ENCODE measurements at places on chromosomes 13 and 19.

GRCh38 chr13:41500511-41500910, 43.2 kb downstream of the RGCC start:
- DNase-seq, result no peak

GRCh38 chr19:57382806-57383488, 6.7 kb upstream of the ZNF548 start:
- no peak for DNase-seq

DNA sequence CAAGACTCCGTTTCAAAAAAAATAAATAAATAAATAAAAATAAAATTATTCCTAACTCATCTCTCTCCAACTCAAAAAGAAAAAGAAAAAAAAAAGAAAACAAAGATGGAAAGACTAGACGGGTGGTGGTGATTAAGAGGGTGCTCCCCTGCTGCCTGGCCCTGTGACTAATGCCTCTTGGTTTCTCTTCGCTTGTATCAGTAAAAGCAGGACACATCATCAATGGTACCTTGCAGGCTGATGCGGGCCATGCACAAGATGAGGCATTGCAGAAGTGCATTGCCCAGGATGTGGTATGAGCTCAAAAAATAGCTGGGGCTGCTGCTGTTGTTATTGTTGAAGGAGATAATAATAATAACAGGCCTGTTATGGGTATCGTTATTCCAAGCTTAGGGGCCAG, 14.6 kb downstream of the ACER1 start:
- no peak for DNase-seq

GRCh38 chr13:59666504-59666903, 497.2 kb downstream of the DIAPH3 start:
- no peak for DNase-seq

DNA sequence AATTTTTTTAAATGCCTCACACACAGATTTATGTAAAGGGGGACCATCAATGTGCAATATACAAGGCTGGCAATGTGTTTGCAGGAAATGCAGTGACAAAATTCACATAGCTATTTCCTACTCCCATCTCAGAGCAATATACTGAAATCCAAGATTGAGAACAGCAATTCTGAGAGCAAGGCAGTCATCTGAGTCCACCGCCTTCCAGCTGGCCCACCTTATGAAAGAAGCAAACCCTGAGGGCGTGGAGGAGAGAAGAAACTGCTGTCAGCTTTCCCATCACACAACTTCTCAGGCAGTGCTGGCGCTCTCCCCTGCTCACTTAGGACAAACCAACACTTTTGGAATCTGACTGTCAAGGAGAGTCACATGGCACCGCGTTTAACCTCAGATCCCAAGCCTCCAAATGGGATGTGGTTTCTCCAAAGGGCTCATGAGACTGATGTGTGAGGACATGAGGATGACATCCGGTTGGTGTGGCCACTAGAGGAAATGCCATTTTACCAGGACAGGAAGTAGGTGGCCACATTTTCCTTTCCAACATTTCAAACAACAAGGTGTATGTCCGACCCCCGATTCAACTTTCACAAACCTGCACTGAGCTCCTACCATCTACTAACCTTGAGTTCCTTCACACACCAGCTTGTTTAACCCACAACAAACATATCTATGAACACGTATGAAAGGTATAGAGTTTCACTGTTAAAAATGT, 3.7 kb upstream of the DOCK9 start:
- no peak for DNase-seq

GRCh38 chr13:48579165-48579918, 46.5 kb upstream of the RCBTB2 start:
- no peak for DNase-seq

DNA sequence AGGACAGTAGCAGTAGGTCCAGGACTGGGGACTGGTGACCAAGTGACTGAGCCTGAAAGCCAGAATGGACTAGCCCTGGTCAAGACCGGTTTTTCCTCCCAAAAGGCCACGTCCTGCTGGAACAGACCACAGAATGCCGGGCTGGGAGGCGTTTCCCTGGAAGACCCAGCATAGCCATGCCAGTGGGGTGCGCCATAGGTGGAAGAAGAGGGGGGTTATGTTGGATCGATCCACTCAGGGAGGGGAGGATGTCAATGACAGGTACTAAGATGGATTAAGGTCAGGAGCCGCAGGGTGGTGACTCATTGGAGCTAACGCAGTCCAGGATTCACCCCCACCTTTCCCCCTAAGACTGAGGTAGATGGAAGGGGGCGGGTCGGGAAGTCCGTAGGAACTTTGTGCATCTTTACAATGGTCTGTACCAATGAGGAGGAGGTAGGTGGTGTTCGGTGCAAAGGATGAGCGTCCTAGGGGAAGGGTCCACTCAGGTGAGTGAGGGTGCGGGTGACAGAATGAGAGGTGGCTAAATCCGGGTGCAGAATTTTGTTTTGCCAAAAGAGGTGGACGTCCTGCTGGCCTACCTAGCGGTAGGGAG, 21.0 kb downstream of the VASP start:
- no peak for DNase-seq

GRCh38 chr13:31684466-31684865, 54.9 kb upstream of the RXFP2 start:
- no peak for DNase-seq

- no peak for DNase-seq
These were observed 44.4 kb upstream of the USE1 start for GRCh38 chr19:17170538-17171297.

DNA sequence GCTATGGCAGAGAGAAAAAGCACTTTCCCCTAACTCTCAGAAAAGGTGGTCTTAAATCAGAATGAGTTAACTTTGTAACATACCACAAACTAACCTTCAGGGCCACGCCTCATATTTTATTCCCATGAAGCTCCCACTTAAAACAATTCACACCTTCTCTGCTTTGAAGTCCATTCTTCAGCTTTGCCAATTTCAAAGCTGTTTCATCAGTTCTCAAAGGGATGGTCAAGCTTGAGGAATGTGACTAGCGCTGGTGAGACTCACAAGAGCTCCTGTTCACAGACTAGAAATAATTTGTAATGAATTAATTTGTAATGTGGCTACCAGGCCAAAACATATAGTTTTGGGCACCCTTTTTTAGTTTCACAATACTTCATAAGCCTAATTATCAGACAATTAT, 68.2 kb downstream of the STK24 start:
- no peak for DNase-seq

DNA sequence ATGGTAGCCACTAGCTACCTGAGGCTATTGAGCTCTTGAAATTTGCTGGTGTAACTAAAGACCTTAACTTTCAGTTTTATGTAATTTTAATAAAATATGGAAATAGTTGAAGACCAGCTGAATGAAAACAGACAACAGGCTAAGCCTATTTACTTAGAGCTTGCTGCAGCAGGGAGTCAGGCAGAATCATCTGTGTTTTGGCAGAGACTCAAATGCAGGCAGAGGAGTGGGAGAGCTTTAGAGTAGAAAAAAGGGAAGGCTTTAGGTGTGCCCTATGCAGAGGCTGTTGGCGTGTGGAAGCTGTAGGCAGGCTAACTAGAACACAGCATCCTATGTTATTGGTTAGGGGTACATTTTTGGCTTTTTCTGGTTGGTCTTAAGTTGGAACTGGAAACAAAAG, 304.9 kb upstream of the NBEA start:
- DNase-seq, result no peak

DNA sequence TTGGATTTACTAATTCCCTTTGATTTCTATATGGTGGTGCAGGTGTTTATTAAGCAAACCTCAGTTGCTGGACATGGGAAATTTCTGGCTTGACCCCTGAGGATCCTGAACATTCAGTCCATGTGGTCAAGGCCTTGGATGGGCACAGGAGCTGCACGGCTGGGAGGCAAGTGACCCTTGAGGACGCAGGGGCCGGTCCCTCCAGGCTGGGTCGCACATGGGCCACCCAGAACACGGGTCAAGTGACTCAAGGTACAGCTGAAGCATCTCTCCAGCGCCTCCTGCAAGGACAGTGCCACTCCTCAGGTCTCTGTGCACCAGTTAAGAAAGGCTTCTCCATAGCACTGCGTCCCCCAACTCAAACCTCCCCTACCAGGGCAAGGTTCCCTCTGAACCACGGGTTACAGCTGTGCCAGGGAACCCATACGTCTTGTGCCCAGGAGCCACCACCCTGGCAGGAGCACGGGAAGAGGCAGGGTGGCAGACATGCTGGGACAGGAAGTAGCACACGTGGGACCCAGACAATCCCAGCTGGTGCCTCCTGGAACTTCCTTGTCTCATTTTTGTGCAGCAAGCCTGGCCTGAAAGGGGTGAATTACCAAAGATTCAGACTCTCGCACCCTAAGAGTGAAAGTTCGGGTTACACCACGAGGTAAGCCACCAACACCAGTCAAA, 93.1 kb downstream of the SPACA7 start:
- DNase-seq, result no peak

DNA sequence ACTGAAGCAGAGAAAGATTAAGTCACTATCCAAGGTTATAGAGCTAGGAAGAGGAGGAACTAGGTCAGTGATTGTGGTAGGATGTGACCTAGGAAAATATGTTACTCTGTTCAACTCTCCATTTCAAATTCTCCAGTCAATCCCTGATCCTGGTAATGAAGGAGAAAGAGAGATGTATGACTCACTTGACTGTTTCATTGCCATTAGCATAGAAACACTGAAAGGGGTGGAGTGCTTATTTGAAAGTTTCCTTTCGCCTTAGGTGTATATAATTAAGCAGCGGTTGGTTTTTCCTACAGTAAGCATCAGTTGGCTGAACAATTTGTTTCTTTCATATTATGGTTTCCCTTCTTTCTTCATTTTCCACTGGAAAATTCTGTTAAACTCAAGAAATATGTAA, 198.1 kb upstream of the CSNK1A1L start:
- DNase-seq, result no peak

GRCh38 chr19:51651216-51651846, 4.7 kb upstream of the SIGLEC14 start:
- DNase-seq, result no peak

- no peak for DNase-seq
These were observed 125.9 kb downstream of the SIPA1L3 start for GRCh38 chr19:38032951-38033350.

DNA sequence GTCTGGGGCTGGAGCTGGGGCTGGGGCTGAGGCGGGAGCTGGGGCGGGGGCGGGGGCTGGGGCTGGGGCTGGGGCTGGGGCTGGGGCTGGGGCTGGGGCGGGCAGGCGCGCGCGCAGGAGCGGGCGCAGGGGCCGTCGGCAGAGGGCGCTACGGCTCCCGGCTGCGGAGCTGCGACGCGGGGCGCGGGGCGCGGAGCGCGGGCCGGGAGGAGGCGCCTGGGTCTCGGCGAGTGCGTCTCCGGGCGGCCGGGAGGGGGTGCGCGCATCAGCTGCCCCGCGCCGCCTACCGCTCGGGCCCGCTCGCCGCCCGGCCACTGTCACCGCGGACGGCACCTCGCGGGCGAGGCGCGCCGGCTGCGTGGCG, 422 bp upstream of the MTUS2 start:
- DNase-seq, result no peak

GRCh38 chr13:23945612-23946011, 48.3 kb upstream of the C1QTNF9B start:
- DNase-seq, result no peak

DNA sequence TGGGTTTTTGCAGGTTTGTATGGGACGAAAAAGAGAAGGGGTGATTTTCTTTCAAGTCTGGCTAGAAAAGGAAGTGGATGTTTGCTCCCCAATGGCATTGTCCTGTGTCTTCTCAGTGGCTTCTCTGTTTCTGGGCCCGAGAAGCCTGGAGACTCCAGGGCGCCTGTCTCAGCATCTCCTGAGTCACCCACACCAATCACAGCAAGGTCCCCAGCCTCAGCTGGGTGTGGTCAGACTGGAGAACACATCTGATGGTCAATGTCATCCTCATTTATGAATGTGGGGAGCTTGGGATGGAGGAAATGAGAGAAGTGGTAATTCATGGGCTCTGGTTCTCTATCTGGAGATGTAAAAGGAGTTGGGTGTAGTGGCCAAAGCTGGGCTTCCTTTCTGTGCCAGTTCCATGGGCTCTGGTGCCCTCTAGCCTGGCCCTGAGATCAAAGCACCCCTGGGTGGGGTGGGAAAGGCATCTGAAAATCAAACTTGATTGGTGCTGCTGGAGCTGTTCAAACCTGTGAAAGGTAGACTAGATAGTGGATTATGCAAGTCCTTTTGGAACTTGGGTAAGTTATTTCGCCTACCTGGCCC, 13.4 kb downstream of the RASL11A start:
- no peak for DNase-seq

DNA sequence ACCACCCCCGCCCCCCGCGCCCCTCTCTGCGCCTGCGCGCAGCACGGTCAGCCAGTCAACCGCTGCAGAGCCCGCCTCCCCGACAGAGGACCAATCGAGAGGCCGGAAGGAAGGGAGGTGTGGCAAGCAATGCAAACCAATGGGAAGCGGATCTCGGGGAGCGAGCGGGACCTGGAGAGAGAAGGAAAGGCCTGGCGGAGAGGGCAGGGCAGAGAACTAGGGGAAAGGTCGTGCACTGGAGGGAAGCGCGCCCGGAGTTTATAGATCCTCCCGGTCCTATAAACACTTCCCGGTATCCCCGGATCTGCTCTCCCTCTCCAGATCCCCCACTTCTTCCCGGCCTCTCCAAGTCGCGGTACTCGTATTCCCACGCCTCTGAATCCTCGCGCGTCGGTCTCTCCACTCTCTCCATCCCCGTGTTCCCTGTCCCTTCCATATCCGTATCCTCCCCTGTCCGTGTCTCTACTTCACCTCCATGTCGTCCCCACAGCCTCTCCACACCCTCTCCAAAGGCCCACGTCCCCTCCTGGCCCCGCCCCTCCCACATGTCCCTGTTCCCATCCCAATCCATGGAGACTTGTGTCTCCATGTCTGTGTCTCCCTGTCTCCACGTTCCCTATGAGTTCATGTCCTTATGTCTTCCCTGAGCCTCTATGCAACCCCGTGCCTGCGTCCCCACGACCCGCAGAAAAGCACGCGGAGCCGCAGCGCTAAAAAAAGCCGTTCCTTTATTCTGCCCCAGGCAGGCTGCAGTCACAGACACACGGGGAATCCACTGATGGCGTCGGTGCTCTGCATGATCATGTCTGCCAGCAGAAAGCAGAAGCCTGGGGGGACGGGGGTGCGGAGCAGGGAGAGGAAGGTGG, 434 bp upstream of the ETFB start:
- peak; percentile 87 for DNase-seq

DNA sequence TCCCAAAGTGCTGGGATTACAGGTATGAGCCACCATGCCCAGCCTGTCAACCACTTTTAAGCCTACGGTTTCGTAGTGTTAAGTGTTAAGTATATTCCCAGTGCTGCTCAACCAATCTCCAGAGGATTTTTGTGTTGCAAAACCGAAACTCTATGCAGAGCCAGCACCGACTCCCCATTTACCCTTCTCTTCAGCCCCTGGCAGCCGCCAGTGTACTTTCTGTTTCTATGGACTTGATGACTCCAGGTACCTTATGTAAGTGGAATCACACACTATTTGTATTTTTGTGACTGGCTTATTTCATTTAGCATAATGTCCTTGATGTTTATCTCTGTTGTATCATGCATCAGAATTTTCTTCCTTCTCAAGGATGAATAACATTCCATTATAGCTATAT, 1.1 kb downstream of the SULT2A1 start:
- DNase-seq, result no peak

Measured in T-cell (primary cell).